ENCODE measurements at places on chromosomes 11 and 22.

DNA sequence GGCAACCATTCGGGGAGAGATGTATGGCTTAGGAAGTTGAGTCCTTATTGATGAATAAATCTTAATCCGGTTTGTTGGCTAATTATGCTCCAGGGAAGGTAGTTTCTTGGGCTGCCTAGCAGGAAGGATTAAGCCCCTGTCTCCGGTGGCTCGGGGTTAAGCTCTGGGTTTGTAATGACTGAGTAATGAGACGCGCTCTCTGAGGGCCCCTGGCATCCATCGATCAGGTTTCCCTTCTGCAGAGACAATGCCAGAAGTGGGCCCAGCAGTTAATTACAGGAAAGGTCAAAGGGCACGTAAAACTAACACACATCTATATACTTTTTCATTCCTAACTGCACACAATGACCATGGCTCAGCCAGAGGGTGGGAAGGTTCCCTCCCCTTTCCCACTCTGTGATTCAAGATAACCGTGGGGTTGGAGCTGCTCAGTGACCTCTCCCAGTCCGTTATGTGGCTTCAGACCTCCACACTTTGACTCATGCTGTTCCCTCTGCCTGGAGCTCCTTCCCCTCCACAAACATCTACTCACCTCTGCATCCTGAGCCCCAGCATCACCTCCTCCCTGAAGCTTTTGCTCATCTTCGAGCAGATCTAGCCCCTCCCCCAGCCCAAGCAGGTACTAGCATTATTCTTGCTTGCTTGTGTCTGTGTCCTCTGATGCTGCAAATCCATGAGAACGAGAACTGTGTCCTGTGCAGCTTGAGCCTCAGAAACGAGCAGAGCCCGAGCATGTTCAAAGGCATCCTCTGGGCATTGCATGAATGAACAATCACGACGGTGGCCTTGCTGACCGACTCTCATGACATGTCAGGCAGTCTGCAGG is 16.6 kb downstream of the SCUBE1 start:
- DNase-seq = no peak

DNA sequence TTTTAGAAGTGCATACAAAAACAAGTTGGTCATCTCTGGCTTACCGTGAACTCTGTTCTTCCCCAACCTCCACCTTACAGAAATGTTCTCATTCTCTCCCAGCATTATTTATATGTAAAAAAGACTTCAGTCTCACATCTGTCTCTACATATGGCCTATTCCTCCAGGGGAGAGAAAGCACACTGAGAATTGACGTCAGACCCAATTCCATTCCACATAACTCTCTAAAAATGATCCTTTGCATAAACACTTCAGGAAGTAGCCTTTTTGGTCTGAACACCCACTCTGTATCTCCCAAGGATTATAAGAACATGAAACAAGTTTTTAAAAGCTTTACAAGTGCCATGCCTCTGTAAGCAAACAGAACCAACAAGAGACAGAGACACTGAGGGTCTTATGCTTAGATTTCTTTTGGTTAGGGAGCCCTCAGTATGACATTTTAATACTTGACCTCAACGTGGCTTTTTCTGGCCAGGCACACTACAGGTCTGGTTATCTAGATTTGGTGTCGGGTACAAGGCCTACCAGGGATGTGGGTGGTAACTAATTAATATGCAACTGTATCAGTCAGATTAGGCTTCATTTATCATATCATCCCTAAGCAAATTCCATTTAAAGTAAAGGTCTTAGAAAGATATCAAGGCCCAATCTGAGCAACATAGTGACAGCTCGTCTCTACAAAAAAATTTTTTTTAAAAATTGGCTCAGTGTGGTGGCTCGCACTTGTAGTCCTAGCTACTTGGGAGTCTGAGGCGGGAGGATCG is 48.5 kb upstream of the PPP2R1B start:
- no peak for DNase-seq

DNA sequence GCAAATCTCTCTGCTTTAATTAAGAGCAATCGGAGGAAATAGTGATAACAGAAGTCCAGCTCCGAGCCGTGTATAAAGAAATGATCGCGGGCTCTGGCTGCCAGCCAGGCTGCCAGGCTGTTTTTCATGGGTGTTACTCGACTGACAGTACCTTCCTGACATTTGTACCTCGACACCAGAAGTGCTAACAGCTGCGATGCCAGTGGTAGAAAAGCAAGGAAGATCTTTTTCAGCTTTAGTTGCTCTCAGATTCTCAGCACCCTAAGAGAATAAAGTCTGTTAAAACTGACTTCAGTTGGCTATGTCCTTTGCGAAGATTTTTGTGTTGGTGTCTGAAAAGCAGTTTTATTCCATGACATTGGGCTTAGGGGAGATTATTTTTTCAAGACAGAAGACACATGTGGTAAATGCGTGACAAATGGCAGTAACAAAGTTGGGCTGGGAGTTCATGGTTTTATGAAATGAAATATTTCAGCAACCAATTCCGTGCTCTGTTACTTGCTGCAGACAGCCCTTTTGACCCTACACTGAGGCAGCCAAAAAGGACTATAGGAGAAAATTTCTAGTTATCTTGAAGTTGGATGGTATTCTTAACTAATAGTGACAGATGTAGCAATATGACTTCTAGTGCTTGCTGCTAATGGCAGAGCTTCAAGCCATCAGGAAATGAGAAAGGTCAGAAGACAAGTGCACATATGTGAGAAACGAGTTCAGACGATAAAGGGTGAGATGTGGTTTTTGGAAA is 296.2 kb downstream of the CNTN5 start:
- DNase-seq = no peak

DNA sequence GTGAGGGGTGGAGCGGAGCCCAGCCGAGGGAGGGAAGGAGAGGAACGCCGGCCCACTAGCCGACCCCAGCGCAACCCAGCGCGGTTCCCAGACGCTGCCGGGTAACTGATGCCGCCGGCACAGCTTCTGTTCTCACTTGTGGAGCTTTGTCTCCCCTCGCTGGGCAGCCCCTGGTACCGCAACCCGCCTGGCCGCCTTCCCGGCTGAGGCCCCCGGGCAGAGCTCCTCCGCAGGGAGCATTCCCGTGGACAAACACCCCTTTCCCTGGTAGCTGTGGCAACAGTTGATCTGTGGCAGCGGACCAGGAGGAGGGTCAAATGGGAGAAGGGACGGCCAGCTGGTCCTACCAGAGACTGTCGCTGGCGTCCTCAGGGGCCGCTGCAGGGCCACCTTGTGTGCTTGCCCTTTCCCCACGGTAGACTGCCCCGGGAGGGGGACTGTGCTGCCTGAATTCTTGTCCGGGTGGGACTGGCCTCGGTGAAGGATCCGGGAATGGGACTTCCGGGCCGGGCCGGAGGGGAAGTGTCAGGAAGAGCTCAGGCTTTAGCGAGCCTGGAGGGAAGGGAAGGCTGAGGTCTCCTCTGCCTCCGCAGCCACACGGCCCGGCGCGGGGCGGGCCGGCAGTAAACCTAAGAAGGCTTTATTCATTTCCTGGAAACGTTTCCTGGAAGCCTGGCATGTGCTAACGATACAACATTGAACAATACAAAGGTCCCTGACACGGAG is 468.0 kb downstream of the OPCML start:
- peak; percentile 24 for DNase-seq

GRCh38 chr11:44760477-44760872 is 33.7 kb downstream of the TSPAN18 start:
- no peak for DNase-seq

GRCh38 chr11:11476499-11476898 is 123.4 kb upstream of the CSNK2A3 start:
- no peak for DNase-seq

DNA sequence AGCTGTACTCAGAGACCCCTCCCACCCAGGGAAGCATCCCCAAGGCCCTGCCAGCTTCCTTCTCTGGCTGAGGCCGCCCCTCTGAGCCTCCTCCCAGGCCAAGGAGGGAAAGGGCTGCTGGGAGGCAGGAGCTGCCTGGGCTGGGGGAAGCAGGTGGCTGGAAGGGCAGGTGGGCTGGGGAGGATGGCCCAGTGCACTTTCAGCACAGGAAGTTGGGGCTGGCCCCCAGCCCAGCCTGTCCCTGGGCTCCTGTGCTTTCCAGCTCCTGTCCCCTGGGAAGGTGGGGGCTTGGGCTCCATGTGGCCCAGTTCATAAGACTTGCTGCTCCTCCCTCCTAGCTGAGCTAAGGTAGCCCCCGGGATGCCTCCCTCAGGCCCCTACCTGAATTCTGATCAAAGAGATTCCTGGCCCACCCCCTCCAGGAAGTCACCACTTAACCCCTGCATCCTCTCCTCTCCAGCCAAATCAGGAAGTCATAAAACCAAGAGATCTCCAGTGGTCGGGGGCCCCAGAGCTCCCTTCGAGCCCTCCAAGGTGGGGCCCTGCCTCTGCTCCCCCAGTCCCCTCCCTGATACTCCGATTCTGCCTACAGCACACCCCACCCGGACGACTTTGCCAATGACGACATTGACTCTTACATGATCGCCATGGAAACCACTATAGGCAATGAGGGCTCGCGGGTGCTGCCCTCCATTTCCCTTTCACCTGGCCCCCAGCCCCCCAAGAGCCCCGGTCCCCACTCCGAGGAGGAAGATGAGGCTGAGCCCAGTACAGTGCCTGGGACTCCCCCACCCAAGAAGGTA is 4.9 kb downstream of the PPP1CA start:
- no peak for DNase-seq

DNA sequence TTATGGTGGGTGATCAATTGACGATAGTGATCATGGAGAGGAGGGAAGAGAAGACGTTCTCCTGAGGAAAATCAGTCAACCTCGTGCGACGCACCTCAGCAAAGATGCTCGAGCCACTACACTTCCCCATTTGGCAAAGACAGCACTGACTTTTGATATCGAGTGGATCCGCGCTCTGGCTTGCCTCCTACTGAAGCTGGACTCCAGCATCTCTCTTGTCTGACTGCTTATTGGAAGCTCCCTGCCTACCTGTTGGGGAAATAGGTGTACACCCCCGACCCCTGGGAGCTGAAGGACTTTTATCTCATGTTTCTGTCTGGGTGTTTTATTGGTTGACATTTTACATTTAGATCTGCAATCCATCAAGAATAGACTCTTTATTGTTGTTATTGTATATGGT is 476.8 kb upstream of the B3GAT1 start:
- no peak for DNase-seq

GRCh38 chr11:133809569-133810491 is 35.5 kb downstream of the SPATA19 start:
- DNase-seq = no peak

DNA sequence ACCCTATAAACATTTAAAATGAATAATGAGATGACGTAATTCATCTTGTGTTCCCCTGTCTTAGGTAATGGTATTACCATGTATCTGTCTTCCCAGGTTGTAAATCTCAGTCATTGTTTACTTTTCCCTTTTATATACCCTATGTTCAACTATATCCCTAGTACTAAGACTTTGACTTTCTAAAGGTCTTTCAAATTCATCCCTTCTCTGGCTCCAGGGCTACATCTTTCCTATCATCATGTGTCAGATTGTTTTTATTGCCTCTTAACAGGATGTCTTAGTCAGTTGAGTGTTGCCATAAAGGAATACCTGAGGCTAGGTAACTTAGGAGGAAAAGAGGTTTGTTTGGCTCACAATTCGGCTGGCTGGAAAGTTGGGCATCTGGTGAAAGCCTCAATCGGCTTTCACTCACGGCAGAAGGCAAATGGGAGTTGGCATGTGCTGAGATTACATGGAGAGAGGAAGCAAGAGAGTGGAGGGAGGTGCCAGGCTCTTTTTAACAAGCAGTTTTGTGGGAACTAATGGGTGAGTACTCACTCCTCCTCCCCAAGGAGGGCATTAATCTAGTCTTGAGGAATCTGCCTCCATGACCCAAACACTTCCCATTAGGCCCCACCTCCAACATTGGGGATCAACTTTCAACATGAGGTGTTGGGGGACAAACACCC is 11.6 kb upstream of the DLAT start:
- DNase-seq = no peak

DNA sequence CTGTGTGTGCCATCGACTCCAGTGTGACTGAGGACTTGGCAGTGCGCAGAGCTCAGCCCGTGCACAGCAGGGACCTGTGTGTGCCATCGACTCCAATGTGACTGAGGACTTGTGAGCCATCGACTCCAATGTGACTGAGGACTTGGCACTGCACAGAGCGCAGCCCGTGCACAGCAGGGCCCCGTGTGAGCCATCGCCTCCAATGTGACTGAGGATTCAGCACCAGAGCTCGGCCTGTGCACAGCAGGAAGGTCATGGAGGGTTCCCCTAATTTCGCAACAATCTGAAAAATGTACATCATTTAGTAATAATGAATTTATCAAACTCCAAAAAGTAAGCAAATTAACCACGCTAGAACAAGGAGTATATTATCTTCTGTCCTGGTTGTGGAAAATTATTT is 348.3 kb upstream of the B3GAT1 start:
- DNase-seq = no peak

- DNase-seq = no peak
Observed at GRCh38 chr11:94020777-94021481, at the start of gene HEPHL1. TSS of gene HEPHL1 (plus strand) at chr11:94021354. CDS start at chr11:94021369, 15 bp downstream.

- no peak for DNase-seq
Observed at GRCh38 chr11:24413391-24413790, 83.5 kb upstream of the LUZP2 start.

GRCh38 chr11:47848700-47849155 is 578 bp upstream of the NUP160 start:
- no peak for DNase-seq

DNA sequence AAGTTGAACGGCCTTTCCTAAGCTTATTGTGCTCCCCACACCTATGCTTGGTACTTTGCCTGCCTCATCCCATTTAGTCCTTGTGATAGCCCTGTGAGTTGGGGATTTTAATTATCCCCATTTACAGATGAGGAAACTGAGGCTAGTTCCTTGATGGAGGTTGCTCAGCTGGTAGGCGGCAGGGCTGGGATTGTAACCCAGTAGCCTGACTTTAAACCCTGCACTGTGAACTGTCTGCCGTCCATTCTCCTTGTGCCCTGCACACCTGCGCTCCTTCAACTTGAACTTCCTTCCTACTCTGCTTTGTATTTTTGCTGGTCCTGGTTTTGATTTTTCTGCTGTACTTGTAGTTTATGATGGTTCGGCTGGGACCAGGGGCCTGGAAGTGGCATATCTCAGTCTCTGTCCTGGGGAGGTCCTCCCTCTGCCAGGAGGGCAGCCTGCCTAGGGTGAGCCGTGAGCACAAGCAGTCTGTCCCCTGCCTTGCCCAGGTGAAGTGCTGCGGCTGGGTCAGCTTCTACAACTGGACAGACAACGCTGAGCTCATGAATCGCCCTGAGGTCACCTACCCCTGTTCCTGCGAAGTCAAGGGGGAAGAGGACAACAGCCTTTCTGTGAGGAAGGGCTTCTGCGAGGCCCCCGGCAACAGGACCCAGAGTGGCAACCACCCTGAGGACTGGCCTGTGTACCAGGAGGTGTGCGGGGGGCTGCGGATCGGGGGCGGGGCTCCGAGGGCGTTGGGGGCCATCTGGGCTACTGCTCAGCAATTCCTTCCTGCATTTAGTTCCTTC is 52.4 kb downstream of the CD82 start:
- DNase-seq = no peak

GRCh38 chr11:73795925-73796632 is 8.4 kb downstream of the MRPL48 start:
- DNase-seq = no peak

- DNase-seq = no peak
Observed at GRCh38 chr11:80144897-80145594, 704.2 kb upstream of the TENM4 start.

GRCh38 chr11:69463181-69463994 is 18.1 kb upstream of the LINC01488 start:
- DNase-seq = peak; percentile 52

GRCh38 chr11:99766811-99767210 is 746.1 kb downstream of the CNTN5 start:
- no peak for DNase-seq
